NCI-H774 (cell line): ENCODE measurements at places on chromosomes 3 and 15.

DNA sequence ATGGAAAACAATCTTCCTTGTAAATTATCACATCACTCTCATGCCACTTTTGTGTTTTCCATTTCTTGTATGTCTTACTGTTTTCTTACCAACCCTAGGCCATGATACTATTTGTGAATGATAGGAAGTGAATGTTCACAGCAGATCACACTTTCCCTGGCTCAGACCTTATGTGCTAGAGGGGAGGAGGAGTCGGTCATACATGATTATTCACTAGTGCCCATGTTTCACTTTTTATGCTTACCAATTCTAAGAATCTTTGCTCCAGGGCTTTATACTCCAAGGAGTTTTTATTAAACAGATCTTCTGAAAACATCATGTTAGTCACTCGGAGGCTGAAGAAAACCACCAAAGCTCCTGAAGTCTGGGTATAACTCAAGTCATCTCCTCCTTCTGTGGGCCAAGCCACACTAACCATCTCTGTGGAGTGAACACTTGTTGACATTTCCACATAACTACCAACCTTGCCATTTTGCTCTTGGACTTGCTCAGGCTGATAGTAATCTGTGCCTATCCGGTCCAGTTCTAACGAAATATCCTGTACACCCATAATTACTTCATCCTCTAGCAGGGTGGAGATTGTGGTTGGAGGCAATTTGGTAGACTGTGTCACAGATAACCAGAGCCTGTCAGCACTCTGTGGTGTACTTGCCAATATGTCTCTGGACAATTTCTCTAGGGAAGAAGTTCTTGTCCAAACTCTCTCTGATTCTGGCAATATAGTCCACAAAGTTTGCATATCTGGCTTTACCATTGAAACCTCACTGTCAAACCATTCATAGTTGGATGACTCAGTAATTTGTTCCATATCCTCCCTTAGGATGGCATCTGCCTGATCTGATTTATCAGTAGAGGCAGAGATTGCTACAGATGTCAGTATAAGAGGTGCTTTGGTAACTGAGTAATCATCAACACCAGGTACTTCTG is 76.8 kb downstream of the IMPG2 start:
- no peak for DNase-seq

DNA sequence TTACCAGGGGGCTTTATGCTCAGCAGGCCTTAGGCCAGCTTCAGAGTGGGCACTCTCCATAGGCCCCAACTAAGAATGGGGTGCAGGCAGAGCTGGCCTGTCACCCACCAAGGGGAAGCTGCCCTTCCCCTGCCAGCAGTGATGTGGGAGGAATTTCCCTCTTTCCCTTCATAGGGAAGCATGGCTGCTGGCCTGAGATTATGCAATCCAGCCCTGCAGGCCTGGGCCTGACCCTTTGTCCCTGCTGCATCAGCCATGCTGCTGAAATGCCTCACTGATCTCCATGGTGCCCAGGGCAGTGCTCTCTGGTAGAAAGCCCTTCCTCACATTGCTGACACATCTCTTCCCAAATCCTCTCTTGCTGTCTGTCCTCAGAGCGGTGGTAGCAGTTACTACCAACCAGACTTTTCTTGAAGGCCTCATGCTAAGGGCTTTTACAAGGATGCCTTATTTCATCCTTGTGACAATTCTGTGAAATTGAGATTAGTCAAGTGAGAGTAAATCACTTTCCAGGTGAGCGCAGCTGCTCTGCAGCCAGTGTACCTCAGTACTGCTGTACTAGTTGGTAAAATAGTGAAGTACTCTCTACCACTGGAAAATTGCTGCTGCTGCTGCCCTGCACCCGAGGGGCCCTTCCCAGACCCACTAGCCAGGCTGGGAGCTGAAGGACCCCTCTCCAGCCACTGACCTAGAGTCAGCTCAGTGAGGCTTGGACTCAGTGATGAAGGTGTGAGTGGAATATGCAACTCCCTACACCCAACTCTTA is 33.8 kb downstream of the MRAS start:
- DNase-seq: no peak

- no peak for DNase-seq
Measured at GRCh38 chr3:72350761-72351505, 497.3 kb downstream of the SHQ1 start.

GRCh38 chr15:81323559-81323943 is 390 bp downstream of the STARD5 start:
- DNase-seq: no peak

GRCh38 chr3:83622526-83622925 is 1336.3 kb upstream of the CADM2 start:
- no peak for DNase-seq

DNA sequence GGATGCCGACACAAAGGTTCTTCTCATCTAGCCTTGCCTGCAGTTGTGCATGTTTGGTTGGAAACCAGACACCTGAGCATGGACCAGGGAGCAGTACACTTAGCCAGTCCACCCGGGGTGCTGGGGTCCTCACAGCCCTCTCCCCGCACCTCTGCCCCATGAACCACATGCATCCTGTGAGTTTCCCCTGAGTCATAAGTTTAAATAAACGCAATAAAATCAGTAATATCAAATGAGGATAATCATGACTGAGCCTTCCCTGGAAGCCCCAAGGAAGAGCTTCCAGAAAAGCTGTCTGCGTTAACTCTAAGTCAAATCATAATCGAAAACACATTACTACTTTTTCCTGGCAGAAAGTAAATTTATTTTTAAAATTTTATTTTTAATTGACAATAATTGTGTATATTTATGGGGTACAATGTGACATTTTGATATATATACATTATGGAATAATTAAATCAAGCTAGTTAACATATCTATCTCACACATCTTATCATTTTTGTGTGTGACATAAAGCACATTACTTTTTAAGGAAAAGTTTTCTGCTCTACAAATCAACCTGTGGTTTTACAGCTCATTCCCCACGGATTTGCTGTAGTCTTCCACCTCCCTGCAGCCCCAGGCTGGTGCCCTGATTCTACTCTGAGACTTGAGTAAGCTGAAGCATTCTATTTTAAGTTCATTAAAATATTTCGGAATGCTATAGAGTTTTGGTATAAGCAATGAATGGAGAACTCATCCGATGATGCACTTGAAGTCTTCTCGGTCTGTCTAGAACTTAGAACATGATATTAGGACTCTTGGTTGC is 166.0 kb upstream of the EIF1B start:
- no peak for DNase-seq

DNA sequence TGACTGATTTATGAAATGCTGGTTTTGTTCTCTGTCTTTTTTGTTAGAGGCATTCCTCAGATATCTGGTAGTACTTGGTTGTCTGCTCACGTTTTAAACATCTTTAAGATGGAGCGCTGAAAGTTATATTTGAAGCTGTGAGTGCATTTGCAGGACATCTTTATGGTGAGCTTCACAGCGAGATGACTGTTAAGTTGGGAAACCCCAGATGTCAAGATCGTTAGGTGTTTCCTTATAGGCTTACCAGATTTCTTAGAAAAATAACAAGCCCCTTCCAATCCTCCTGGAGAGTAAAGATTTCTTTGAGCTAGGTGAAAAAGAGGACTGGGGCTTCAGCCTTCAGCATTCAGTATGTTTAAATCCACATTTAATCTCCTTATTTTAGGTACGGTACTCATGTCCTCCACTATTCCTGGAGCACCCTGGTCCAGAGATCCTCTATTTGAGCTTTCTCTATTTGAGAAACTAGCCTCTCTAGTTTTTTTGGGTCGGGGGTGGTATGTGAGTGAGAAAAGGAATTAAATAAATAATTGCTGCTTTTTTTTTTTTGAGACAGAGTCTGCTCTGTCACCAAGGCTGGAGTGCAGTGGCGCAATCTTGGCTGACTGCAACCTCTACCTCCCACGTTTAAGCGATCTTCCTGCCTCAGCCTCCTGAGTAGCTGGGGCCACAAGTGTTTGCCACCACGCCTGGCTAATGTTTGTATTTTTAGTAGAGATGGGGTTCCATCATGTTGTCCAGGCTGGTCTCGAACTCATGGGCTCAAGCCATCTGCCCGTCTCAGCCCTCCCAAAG is 72.3 kb downstream of the ZNF609 start:
- DNase-seq: no peak

DNA sequence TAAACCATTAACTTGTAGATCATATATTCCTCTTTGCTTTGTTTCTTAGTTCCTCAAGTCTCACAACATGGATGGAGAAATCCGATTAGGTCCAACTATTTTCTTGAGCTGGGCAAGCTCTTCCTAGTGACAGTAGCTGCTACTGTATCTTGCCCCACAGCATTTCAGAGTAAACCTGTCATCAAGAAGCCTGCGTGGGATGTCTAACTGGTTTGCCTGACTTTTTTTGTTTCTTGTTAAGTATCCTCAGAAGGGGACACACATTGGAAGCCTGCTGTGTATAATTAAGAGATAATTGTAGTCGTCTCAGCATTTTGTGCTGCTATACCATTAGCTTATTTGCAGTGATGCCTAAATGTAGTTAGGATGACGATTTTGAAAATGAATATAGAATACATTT is 29.3 kb upstream of the STT3B start:
- DNase-seq: no peak

GRCh38 chr3:135145581-135145980 is 350.5 kb downstream of the EPHB1 start:
- no peak for DNase-seq

DNA sequence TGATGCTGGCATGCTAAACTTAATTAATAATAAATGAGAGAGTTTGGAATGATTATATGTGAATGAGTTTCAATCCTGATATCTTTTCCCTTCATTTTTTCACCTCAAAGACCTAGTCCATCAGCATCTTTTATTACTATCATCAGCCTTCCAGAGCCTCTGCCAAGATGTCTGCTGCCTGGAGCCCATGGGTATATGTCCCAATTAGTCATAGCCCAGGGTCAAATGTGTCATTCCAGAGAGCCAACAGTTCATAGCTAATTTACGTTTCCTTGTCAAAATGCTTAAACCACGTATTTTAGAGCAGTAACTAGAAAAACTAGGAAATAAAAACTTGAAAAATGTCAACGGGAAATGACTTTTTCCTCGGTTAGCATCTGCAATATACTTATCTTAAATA is 457.9 kb downstream of the SI start:
- DNase-seq: no peak
